Fibroblast of skin of left biceps (primary cell): ENCODE measurements at places on chromosomes 1 and 21.

- DNase-seq: no peak
These were observed 39.5 kb downstream of the XCL2 start for GRCh38 chr1:168504064-168504837.

- DNase-seq: no peak
These were observed 89.3 kb upstream of the EDEM3 start for GRCh38 chr1:184843732-184844495.

DNA sequence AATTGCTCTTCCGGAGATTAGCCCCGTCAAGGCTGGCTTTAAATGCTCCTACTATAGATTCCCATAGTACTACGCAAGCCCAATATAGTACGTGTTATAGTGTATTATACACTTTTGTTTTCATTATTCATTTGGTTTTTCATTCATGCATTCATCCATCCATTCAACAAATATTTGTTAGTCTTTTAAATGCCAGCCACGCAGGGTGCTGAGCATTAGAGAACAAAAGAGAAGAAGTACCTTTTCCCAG, 513 bp upstream of the RAB3GAP2 start:
- DNase-seq: no peak

GRCh38 chr1:2504949-2505272, 21.5 kb downstream of the PANK4 start:
- no peak for DNase-seq

GRCh38 chr1:238187575-238187949, 296.8 kb upstream of the ZP4 start:
- DNase-seq: no peak

DNA sequence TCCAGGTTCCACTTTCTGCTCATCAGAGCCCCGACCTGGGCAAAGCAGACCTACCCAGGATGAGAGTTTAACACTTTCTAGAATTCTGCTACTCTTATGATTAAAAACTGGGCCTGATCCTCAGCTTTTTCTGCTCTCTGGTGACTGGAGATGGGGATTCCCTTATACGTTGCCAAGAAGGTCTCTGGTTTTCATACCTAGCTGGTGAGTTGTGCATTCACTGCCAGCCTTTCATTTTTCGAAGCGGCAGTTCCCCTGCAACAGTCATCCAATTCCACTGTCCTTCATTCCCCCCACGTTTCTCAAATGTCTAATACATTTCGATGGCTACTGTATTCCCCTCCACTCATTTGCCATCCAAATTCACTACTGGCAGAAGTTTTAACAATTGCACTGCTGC, 135.3 kb downstream of the ADSS2 start:
- no peak for DNase-seq

GRCh38 chr1:26177182-26177684, at the start of gene CNKSR1:
TSS of gene CNKSR1 (plus strand) at chr1:26177491. CDS start at chr1:26177548, 57 bp downstream.
- no peak for DNase-seq

GRCh38 chr1:3349161-3349967, 105.1 kb upstream of the ARHGEF16 start:
- no peak for DNase-seq

GRCh38 chr1:154440036-154440804, 35.1 kb downstream of the IL6R start:
- DNase-seq: no peak

- no peak for DNase-seq
These were observed 554 bp upstream of the SLC39A1 start for GRCh38 chr1:153963850-153964331.
